ENCODE measurements at places on chromosomes 5 and 9.

DNA sequence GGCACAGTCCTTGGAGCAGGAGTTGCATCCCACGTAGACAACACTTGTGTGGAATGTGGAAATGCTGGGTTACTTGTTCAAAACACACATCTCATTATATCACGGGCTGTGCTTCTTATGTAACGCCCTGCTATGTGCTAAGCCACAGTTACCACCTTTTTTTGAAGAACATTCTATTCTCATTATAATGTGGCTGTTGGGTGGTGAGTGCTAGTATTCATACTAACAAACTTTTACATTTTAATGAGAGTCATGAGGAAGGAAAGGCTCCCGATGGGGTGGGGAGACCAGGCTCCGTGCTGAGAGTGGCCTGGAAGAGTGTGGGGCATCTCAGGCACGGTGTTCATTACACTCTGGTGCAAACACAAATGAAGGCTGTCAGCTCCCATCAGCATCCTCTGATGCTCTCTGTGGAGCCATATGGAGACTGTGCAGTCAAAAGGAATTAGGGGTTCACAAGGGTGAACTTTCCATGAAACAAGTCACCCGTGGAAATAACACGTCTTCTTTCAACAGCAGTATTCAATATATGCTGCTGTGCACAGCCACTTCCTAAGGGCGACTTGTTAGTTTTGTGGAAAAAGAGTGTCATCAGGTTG is 153.1 kb upstream of the RAPGEF1 start:
- DNase-seq, result no peak

GRCh38 chr9:100216178-100216787 is 117.2 kb downstream of the INVS start:
- no peak for DNase-seq

- no peak for DNase-seq
Observed at GRCh38 chr5:80623999-80624398, 30.5 kb upstream of the MSH3 start.

GRCh38 chr9:116088396-116088795 is 65.2 kb upstream of the PAPPA start:
- no peak for DNase-seq

- no peak for DNase-seq
Observed at GRCh38 chr5:53603009-53603687, 42.7 kb downstream of the NDUFS4 start.

GRCh38 chr9:113966394-113966793 is 90.3 kb downstream of the ZNF618 start:
- DNase-seq, result no peak

DNA sequence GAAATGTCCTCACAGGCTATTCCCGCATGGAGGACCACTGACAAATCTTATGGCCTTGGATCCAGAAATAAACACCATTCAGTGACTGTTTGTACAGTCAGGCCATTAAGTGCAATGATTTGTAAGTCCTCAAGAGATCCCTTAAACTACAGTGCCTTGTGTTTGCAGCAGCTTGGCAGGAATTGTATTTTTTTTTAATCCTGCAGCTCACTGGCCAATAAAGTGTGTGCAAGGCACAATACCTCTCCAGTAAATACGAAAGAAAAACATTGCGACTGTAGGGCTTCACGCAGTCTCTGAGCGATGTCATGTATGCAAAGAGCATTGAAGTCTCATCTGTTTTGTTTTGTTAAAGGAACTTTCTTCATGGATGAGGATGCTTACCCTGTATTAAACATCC is 74.2 kb upstream of the TUSC1 start:
- no peak for DNase-seq

- no peak for DNase-seq
Observed at GRCh38 chr5:72847439-72847838, 31.0 kb downstream of the TNPO1 start.

DNA sequence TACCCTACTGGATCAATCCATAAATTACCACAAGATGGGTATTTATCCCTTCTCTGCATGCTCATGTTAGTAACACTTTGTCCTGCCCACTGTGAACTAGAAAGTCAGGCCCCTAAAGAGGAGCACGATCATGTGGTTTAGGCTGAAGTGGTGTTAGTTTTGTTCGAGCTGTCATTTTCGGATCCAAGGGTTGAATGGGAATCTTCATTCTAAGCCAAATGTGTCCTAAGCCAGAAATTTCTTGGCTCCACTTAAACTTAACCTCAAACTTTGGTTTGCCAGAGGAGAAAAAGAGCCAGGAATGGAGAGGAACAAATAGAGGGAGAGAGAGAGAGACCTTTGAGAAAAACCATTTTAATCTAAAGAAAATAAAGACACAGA is 837.7 kb upstream of the ZNF608 start:
- no peak for DNase-seq

GRCh38 chr9:136564379-136564988 is 18.6 kb upstream of the NOTCH1 start:
- no peak for DNase-seq

DNA sequence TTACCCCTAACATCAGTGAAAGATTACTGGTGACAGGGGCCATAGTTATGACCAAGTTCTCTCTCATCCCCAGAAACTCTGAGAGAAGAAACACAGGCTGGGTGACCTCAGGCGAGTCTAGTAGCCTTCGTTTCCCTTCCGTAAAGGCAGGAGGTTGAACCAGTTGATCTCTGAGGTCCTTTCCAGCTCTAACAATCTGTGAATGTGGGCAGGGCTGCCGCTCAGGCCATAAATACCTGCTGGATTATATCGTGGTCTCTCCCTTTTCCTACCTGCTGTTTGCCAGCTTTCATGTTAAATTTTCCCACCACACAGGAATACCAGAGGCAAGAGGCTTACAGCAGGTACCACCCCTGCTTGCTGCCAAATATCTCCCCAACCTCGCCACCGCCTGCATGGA is 357.5 kb downstream of the SH3GL2 start:
- no peak for DNase-seq

GRCh38 chr5:74761241-74761640 is 5.7 kb downstream of the GFM2 start:
- DNase-seq, result no peak

Data from NCI-H1105 (cell line).